ENCODE measurements at places on chromosomes 7 and 10.
A peak's percentile ranks its signal among the peaks of the same experiment; 100 is the strongest.

DNA sequence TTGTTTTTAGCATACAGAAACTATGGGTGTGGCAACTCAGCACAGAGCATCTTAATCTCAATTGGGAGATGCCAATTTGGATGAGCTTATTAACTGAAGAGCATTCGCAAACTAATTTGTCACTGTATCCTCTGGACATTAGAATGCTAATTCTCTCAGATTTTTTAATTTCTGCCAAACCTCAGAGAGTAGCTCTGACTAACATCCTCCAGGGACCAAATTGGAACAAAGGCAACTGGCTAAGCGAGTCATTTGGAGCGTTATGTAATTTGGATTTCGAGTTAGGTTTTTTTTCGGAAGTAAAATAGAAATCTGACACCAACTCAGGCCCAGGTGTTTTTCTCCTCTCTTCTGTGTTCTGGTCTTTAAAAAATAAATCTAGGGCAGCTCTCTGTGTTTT is 201.9 kb downstream of the BMPER start:
- DNase-seq, result no peak

- no peak for DNase-seq
These were observed 65.3 kb downstream of the DGKB start for GRCh38 chr7:14837216-14837615.

- DNase-seq, result no peak
These were observed 353.2 kb upstream of the KLF6 start for GRCh38 chr10:4138146-4138721.

GRCh38 chr7:114865564-114865963 is 56.3 kb upstream of the MDFIC start:
- DNase-seq, result peak; percentile 72

GRCh38 chr7:34453150-34453549 is 204.9 kb upstream of the NPSR1 start:
- no peak for DNase-seq

DNA sequence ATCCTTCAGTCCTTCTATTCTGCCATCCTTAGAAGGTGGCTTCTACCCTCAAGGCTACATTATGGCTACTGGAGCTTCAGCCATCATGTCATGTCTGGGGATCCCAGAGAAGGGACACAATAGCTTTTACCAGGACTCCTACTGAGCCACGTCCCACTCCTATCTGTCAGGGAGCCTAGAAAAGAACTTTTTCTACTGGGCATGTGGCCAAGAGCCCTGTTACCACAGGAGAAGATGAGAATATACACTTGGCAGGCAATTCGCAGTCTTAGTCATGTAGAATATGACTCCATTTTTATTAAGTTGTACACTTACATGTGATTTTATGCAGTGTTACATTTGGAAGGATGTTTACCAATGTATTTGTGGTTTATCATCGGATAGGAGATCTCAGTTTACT is 64.6 kb upstream of the KCNMA1 start:
- no peak for DNase-seq

GRCh38 chr10:33272635-33273034 is 61.8 kb downstream of the NRP1 start:
- no peak for DNase-seq

- no peak for DNase-seq
These were observed 231.7 kb downstream of the USP6NL start for GRCh38 chr10:11379771-11380170.

Data from CD4-positive, alpha-beta T cell treated with Interleukin-2 at 100 ng/mL for 4 hours (primary cell).